Testis (tissue), 5 donors: ENCODE measurements at places on chromosomes 16 and 17. TPM values are rescaled to one million over a fixed set of nuclear protein-coding genes. Genes with fewer than 3 reads are reported as not detected.

The PLA2G15 gene
- 37.2 TPM for total RNA-seq

The SDR42E2 gene
- 0.31 TPM for total RNA-seq

The IRX3 gene
- 1.6 TPM for total RNA-seq

The KRTAP1-1 gene
- not detected for total RNA-seq

The SMTNL2 gene
- total RNA-seq: 2.6 TPM

The MON1B gene
- total RNA-seq: 25.4 TPM

The SLC5A10 gene
- total RNA-seq: 1.1 TPM

The CASKIN2 gene
- 22.6 TPM for total RNA-seq

The TMEM238L gene
- not detected for total RNA-seq

The TP53TG3C gene
- total RNA-seq: 11.7 TPM
